Stomach (tissue), 19 donors: ENCODE measurements at places on chromosomes 7 and 10. TPM values are rescaled to one million over a fixed set of nuclear protein-coding genes. Genes with fewer than 3 reads are reported as not detected.

CHST15 gene
- 5.2 TPM for polyA plus RNA-seq

ZNF853 gene
- polyA plus RNA-seq: 2.6 TPM

COL28A1 gene
- polyA plus RNA-seq: 4.0 TPM

GRCh38 chr10:104037261-104037951 lies 48.3 kb downstream of the COL17A1 start:
- DNase-seq: no peak

DNA sequence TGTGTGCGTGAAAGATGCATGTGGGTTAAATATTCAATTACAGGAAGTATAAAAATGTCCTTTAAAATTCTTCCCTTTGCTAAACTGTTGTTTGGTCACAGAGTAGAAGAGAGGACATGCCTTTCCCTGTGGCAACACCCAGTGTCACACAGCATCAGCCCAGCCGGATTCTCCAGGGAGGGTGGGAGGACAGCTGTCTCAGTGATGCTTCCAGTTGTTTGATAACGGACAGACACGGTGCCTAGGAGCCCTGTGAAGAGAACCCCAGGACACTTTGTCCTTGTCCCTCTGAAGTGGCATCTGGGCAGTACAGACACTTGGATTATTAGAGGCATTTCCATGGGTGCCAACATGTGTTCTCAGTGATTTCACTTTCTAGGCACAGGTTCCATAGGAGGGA lies 306.6 kb upstream of the LRGUK start:
- DNase-seq: no peak
